NCI-H526 treated with DMSO at 0.1 percent for 48 hours (cell line): ENCODE measurements at places on chromosomes 3 and 15.

DNA sequence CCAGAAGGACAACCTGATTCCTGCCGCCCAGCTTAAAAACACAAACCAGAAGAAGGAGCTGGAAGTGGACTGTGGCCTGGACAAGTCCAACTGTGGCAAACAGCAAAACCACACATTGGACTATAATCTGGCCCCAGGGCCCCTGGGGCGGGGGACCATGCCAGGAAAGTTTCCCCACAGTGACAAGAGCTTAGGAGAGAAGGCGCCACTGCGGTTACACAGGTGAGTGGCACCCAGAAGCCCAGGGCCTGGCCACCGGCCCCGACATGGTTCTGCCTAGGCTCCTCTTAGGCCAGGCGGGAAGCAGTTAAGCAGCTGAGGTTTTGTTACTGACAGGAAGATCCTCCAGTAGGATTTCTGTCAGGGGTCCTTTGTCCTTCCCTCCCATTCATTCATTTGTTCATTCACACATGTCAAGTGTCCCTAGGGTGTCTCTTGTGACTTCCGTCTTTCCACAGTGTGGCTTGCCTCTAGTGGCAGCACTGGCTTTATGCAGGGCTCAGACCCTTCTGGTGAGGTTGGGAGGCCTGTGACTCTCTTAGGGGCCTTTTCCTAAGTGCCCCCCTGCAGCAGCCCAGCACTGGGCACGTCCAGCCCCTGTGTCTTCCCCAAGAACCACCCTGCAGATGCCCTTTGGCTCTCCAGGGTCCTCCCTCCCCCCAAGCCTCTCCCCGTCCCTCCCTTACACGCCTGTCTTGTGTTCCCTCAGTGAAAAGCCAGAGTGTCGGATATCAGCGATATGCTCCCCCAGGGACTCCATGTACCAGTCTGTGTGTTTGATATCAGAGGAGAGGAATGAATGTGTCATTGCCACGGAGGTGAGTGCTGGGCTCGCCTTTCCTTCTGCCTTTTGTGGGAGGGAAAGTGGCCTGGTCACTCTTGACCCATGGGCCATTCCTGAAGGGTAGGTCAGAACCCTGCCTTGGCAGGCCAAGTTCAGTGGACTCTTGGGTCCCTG lies 7.8 kb downstream of the DLL4 start:
- no peak for DNase-seq

DNA sequence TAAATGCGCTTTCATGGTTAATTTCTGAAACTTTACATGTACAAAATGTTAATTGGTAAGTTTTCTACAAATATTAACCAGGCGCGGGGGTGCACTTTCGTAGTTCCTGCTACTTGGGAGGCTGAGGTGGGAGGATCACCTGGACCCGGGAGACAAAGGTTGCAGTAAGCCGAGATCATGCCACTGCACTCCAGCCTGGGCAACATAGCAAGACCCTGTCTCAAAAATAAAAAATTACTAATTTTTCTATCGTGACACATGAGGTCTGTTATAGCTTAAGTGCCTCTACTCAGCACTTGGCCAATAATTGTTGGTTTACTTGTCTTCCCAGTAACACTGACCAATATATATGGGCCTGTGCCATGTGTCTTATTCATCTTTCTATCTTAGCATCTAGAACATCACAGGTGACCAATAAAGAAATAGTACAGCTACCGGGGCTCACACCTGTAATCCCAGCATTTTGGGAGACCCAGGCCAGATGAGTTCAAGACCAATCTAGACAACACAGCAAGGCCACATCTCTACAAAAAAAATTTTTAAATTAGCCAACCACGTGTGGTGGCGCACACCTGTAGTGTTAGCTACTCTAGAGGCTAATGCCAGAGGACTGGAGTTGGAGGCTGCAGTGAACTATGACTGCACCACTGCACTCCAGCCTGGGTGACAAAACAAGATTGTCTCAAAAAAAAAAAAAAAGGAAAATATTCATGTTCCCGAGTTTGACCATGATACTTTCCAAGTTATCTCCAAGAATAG lies 6.1 kb downstream of the MSL2 start:
- no peak for DNase-seq

DNA sequence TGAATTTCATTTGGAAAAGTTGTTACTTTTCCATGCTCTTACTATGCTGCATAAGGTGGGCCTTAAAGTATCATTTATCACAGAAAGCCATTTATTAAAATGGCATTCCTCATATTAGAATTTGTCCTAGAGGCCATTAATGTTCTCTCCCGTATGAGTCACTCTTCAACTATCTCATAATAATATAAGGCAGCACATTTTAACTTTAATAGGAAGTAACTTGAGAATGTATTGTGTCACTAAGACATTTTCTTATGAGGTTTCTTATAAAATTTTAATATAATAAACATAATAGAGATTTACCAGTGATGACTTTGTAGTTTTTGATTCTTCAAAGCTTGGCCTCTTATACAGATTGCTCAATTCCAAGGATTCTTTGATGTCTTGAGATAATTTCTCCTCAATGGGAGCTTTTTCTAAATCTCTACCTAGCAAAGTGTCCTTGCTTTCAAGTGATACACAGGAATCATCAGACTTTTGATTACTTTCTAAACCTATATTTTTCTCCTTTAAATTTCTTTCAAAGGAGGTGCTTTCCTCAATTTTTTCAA lies 74.7 kb downstream of the ZBBX start:
- no peak for DNase-seq

GRCh38 chr3:142273501-142273900 lies 48.1 kb upstream of the GK5 start:
- DNase-seq: no peak

GRCh38 chr3:42476225-42477125 lies 26.0 kb upstream of the VIPR1 start:
- DNase-seq: no peak
